ENCODE measurements at places on chromosomes 11 and 22. TPM values are rescaled to one million over a fixed set of nuclear protein-coding genes. Genes with fewer than 3 reads are reported as not detected.

GRCh38 chr22:24883432-24883831 is 63.1 kb downstream of the LHFPL7 start:
- no peaks in the 10 kb centered on the region for H3K36me3 ChIP-seq
- no peak for DNase-seq
- H3K27ac ChIP-seq, result no peak overlapping the region
- H3K4me3 ChIP-seq, result no peak overlapping the region
- no peaks in the 10 kb centered on the region for H3K27me3 ChIP-seq

DNA sequence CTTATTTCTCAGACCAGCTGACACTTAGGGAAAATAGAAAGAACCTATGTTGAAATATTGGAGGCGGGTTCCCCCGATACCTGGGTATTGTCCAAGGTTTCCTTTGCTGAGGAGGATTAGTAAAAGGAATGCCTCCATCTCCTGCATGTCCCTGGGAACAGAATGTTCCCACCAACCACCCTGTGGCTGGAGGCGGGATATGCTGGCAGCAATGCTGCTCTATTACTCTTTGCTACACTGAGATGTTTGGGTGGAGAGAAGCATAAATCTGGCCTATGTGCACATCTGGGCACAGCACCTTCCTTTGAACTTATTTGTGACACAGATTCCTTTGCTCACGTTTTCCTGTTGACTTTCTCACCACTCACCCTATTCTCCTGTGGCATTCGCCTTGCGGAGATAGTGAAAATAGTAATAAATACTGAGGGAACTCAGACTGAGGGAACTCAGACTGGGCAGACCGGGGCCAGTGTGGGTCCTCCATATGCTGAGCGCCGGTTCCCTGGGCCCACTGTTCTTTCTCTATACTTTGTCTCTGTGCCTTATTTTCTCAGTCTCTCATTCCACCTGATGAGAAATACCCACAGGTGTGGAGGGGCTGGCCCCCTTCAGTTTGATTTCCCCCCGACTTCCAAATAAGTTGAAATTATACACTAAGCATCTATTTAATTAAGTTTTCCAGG is 32.1 kb downstream of the IGLL1 start:
- H3K27me3 ChIP-seq, result peaks cover 8% of the 10 kb centered on the region
- H3K4me1 ChIP-seq, result no peaks in the 10 kb centered on the region
- H3K36me3 ChIP-seq, result no peaks in the 10 kb centered on the region
- DNase-seq, result no peak

DNA sequence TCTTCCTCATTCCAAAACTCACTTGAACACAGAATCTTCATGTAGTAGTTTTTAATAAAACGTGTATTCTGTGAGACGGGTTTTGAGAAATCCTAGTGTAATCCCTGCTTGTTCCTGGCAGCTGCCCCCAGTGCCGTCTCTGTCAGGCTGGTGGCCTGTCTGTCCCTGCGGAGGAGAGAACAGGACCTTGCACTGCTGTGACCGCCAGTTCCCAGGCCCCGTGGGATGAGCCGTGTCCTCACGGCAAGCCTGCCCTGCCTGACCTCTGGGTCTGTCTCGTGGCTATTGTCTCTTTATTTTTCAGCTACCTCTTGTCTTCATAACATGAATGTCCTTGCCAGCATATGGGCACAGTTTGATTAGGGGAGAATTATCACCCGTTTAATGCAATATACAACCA is 535.5 kb upstream of the B3GAT1 start:
- no peak overlapping the region for H3K4me3 ChIP-seq
- no peaks in the 10 kb centered on the region for H3K4me1 ChIP-seq

- DNase-seq, result no peak
- H3K4me3 ChIP-seq, result peak overlapping the region; percentile 78
- peak overlapping the region; percentile 90 for H3K27ac ChIP-seq
These were observed 653 bp downstream of the NAGA start for GRCh38 chr22:42069801-42070516.

DNA sequence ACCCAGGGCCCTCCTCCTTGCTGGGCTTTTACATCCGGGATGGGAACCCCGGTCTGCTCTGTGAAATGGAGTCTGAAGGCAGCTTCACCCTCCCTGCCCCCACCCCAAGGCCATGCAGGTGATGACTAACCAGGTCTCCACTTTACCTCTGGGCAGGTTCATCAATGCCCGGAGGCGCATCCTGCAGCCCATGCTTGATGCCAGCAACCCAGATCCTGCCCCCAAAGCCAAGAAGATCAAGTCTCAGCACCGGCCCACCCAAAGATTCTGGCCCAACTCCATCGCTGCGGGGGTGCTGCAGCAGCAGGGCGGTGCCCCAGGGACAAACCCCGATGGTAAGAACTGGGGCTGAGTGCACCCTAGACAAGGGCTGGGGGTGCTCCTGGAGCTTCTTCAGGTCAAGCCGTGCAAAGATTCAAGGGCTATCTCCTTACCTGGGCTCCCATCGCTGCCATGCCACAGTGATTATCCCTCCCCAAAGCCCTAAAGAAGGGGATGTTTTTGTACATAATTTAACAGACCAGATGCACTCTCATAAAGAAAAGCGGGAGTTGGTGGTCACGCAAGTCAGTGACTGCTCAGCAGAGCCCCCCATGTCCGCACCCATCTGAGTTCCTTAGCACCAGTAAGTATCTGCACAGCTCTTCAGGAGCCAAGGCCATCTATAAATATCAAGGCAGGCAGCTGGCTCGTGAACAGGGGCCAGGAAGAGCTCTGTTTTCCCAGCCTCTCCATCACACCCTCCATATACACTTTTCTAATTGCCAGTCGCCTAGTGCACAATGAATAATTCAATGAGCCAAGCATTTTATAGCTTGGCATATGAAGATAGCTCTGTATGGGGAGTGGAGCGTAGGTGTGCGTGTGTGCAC is 66.0 kb downstream of the FEZ1 start:
- H3K4me3 ChIP-seq, result no peak overlapping the region
- peaks cover 7% of the 10 kb centered on the region for H3K4me1 ChIP-seq
- no peaks in the 10 kb centered on the region for H3K36me3 ChIP-seq
- H3K27me3 ChIP-seq, result no peaks in the 10 kb centered on the region

- H3K4me1 ChIP-seq, result no peaks in the 10 kb centered on the region
- no peak overlapping the region for H3K27ac ChIP-seq
- no peaks in the 10 kb centered on the region for H3K36me3 ChIP-seq
- no peak for DNase-seq
These were observed 24.1 kb upstream of the ASPHD2 start for GRCh38 chr22:26404851-26405421.

DNA sequence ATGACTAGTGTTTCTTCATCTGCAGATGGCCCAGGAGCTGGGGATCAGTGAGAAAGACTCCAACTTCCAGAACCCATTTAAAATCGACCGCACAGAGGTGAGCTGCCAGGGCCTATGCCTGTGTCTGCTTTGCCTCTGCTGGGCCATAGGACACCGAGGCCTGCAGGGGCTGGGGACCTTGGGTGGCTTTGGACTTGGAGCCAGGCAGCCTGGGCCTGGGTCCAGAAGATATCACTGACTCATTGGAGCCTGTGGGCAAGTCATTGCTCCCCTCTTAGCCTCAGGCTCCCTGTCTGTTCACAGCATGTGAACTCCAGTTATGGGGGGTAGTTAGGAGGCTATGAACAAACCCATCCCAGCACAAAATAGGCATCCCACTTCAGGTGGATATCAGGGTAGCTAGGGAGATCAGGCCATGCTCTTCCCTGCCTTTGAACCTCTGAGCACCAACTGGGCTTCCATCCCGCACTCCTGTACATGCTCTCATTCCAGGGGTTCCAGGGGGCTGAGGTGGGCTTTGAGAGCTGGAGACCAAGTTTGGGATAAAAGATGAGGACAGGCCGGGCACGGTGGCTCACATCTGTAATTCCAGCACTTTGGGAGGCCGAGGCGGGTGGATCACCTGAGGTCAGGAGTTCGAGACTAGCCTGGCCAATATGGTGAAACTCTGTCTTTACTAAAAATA is 13.4 kb downstream of the CCDC134 start:
- no peaks in the 10 kb centered on the region for H3K4me1 ChIP-seq
- no peak overlapping the region for H3K4me3 ChIP-seq
- peaks cover 36% of the 10 kb centered on the region for H3K36me3 ChIP-seq
- no peak overlapping the region for H3K27ac ChIP-seq

- no peaks in the 10 kb centered on the region for H3K27me3 ChIP-seq
- no peaks in the 10 kb centered on the region for H3K36me3 ChIP-seq
- DNase-seq, result no peak
- H3K4me3 ChIP-seq, result no peak overlapping the region
These were observed 277.2 kb upstream of the PLET1 start for GRCh38 chr11:112537846-112538330.

GRCh38 chr22:36852056-36852973 is 8.5 kb upstream of the NCF4 start:
- no peak overlapping the region for H3K27ac ChIP-seq
- no peak for DNase-seq
- peaks cover 5% of the 10 kb centered on the region for H3K4me1 ChIP-seq
- no peaks in the 10 kb centered on the region for H3K36me3 ChIP-seq

DNA sequence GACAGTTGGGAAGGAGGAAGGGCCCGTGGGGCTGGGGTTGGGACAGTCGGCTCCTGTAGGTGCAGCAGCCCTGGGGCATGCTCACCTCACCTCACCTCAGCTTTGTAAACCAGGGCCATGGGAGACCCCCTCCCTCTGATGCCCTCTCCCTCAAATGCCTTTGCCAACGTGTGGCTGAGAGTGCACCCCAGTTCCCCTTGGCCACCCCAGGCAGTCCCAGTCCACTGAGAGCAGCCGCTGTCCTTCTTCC is 4.2 kb upstream of the NEAT1 start:
- peaks cover 55% of the 10 kb centered on the region for H3K4me1 ChIP-seq
- no peak for DNase-seq
- no peaks in the 10 kb centered on the region for H3K36me3 ChIP-seq
- peak overlapping the region; percentile 93 for H3K4me3 ChIP-seq
- peak overlapping the region; percentile 100 for H3K27ac ChIP-seq

GRCh38 chr11:121886996-121887395 is 229.0 kb downstream of the BLID start:
- no peak overlapping the region for H3K4me3 ChIP-seq
- H3K27ac ChIP-seq, result no peak overlapping the region
- no peaks in the 10 kb centered on the region for H3K4me1 ChIP-seq
- no peak for DNase-seq

Gene FDX1
- polyA plus RNA-seq, result 12.3 TPM

Gene OVOL1
- polyA plus RNA-seq, result not detected

Gene CRYBB2
- not detected for polyA plus RNA-seq

Gene MMP11
- 6.2 TPM for polyA plus RNA-seq

Gene FAM181B
- polyA plus RNA-seq, result 0.06 TPM

Gene DBX1
- not detected for polyA plus RNA-seq

Gene TMEM191B
- polyA plus RNA-seq, result not detected
